ENCODE measurements at places on chromosomes 7 and 10.

- no peak for DNase-seq
Observed at GRCh38 chr7:68143345-68143744, 1146.7 kb downstream of the TYW1 start.

DNA sequence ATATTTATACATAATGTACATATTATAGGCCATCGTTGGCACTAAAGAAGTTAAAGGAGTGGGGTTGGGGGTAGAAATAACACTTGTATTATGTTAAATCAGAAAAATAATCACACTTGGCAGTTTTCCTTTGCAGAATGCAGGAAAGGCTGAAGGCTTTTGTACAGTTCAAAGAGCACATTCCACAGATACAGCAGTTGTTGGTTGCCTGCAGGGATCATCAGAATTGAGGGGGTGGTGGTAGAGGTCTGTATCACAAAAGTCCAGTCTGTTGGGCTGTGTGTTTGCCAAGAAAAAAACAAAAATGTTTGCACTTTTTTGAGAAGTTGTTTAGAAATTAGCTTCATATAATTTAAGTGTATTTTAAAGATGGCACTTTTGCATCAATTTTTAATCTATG, 231.8 kb upstream of the FOXP2 start:
- DNase-seq = no peak

DNA sequence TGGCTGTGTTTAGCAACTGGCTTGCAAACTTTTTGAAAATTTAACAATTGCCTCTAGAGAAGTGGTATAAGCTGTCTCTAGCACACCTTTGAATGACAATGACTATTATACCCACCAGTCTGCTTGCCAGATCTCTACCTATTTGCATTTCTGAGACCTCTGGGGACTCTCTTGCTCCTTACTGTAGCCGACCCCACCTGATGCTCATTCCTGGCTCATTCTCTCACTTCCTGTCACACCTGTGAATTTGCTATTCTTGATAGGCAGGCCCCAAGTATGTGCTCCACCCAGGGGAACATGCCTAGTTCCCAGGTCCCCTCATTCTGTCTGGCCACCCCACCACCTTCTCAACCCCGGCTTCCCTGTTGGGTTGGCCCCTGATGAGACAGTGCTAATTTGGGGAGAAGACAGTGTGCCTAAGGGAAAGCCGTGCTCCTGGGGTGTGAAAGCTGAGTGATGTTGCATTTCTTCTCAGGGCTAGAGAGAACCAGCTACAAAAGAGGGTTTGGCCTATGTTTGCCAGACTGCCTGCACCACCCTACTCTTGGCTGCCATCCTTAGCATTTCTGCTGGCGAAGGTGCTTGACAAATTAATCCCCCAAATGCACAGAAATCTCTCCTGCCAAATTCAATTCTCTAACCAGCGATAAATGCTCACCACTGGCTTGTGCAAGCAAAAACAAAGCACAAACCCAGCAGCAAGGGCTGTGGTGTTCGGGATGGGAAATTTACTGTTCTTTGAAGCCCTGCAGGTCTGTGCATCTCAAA, 138.2 kb downstream of the RPS24 start:
- no peak for DNase-seq

DNA sequence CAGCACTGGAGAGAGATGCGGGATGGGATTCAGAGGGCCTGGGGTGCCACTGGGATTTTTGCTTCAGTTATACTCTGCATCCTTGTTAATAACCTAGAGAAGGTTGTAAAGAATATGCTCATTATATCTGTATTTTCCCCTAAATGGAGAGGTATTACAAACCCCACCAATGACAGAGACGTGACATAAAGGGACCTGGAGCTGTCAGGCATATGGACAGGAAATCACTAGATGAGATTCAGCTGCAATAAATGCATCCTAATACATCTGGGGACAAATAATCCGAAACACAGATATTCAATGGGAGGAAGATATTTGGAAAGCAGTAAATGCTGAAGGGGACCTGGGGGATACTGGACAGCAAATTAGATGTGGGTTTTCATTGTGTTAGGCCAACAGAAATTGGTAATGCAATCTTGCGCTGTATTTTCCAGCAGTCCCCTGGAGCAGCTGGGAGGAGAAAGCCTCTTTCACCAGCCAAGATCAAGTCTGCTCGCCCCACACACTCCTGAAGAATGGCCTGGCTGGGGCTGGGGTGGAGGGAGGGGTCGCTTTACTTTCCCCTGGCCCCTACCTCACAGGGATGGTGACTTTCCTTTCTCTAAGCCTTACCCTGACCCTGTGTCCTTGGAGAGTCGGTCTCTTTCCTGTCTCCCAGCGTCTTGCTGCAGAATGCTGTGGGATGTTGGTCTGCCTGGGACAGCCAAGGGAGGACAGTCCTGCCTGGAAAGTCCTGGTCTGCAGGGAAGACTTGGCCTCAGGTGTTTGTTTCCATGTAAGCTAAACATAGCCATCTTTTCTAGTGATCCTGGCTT, 653.8 kb downstream of the LRMDA start:
- no peak for DNase-seq

GRCh38 chr10:113047605-113047962, 97.5 kb downstream of the TCF7L2 start:
- DNase-seq = no peak

- no peak for DNase-seq
Observed at GRCh38 chr10:62115842-62116241, 152.8 kb downstream of the RTKN2 start.

DNA sequence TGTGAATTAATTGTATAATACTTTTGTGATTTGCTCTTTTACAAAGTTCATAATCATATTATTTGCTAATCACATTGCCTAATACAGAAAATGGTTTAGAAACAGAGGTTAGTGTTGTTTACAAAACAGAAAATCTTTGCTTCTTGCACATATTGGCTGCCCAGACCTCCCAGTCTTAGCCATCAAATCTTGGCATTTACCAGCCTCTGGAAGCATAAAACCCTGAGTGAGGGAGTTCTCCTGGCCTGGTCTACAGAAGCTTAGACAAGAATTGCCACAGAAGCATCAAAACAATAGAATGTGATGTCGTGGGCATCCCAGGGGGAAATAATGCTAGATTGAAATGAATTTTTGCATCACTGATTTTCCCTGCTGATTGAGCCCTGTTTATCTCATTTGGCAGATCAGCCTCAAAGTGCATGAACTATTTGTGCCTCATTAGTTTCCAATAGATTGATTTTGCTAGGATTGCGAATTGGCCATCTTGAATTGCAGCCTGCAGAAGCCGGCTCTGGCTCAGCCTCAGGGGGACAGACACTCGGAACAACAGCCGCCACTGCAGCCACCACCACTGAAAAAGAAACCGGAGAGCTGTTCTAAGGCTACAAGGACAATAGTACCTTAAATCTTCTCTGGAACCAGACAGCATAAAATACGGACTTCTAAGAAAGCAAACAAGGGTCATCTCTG, 11.1 kb upstream of the SORBS1 start:
- no peak for DNase-seq

DNA sequence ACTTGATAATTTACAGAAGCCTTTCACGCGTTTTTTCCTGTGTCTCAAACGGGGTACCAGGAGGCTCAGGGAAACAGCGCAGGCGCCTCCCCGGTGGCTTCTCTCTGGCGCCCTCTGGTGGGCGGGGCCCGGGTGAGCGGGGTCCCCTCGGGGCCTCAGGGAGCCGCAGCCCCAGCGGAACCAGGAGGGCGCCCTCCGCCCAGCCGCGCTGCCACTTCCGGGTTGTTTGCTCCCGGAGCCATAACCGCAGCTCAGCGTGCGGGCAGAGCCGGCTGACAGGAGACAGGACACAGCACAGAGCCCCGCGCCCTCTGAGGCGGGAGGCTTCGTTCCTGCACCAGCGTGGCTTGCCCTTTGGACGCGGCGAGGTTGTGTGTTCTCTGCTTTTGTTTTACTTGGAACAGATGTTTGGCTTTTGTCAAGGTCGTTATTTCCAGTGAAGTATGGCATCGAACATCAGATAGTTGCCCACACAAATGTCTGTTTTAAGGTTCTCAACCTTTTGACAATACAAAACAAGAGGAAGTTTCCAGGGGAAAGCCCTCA, 6.9 kb upstream of the CYP2E1 start:
- no peak for DNase-seq

- DNase-seq = no peak
Observed at GRCh38 chr7:129127601-129128000, 16.9 kb upstream of the TSPAN33 start.

- no peak for DNase-seq
Observed at GRCh38 chr7:76129366-76129765, 72.3 kb upstream of the SRRM3 start.

GRCh38 chr10:17655567-17656146, 11.7 kb downstream of the STAM start:
- DNase-seq = no peak

DNA sequence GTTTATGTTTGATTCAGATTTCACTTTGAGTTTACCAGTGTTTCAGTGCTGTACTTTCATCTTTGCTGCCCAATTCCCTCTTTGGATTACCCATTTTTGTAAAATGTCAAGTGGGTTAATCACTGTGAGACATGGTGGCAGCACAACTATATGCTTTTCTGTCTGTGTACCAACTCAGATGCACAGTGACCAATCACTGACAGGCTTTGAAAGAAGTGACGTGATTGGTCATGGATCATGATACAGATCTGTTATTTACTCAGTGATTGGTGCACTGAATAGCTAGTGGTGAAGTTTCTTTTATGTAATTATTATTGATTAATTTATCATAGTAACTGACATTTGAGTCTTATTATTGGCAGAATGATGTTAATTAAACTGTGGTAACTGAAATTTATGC, 126.9 kb downstream of the SDK1 start:
- no peak for DNase-seq

DNA sequence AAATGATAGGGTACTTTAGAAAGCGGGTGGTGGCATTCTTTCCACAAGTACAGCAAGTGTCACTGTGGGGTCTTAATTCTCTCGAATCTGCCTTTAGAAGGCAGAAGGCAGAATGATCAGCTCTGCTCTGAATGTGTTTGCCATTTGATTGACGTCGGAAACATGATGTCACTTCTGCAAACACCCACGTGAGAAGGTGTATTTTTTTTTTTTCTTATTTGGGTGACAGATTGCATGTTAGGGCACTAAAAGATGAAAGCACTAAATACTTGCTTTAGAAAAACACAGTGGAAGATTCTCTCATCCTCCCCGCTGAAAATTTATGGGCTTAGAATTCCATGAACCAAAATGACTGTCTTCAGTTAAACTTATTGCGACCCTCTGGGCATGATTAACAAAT, 150.2 kb downstream of the TCF7L2 start:
- DNase-seq = no peak

- no peak for DNase-seq
Observed at GRCh38 chr10:26214551-26215395, 1.8 kb upstream of the GAD2 start.

DNA sequence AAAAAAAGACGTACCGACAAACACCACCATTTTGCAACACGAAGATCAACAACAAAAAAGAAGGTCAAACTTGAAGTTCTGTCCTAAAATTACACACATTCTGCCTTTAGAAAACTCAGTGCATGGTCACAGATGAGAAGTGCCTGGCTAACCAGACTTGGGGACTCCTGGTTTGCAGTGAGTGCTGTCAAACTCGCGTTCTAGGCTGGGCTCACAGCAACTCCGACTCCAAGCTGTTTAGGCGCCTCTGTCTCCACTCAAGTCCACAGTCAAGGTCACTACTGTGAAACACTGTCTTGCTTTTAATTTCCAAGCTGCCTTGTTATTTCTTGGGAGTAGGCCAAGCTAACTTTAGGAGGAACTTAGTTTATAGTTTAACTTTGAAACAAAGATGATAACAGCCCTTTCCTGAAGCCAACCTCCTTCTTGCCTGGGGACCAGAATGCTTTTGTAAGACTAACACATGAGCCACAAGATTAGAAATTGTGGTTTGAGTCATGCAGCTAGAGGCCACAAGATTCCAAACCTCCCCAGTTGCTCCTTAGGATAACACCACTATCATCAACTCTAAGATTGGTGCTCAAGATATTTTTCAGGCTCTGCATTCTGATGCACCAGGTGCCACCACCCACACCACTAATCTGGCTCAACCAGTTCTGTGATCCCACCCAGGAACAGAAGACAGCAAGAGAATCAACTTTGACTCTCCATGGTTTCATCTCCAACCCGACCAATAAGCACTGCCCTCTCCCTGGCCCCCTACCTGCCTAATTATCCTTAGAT, 1.1 kb upstream of the DNAAF5 start:
- DNase-seq = no peak

DNA sequence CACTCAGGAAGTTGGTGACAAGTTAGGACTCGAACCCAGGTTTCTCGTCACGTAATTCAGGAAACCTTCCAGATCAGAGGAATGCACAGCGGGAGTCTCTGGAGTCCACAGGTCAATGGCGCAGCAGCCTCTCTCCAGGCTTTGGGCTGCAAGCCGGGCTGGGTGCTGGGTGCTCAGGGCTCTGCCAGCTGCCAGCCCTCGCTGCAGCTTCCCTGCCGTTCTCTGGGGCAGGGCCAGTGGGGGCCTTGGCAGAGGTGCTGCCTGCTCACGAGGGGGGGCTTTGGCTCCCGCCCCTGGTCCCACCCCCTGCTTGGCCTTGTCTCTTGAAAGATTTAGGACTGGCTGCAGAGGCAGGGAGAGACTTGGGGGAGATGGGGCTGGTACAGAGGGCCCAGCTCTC, at the start of gene TACR2:
TACR2 (minus strand) TSS at position 224 of the 400 bp plus-strand sequence. CDS start 595 bp downstream, outside the sequence.
- DNase-seq = no peak

- DNase-seq = no peak
Observed at GRCh38 chr7:45596665-45597095, 22.5 kb downstream of the ADCY1 start.

GRCh38 chr7:93442478-93443224, 131.9 kb downstream of the CALCR start:
- no peak for DNase-seq

DNA sequence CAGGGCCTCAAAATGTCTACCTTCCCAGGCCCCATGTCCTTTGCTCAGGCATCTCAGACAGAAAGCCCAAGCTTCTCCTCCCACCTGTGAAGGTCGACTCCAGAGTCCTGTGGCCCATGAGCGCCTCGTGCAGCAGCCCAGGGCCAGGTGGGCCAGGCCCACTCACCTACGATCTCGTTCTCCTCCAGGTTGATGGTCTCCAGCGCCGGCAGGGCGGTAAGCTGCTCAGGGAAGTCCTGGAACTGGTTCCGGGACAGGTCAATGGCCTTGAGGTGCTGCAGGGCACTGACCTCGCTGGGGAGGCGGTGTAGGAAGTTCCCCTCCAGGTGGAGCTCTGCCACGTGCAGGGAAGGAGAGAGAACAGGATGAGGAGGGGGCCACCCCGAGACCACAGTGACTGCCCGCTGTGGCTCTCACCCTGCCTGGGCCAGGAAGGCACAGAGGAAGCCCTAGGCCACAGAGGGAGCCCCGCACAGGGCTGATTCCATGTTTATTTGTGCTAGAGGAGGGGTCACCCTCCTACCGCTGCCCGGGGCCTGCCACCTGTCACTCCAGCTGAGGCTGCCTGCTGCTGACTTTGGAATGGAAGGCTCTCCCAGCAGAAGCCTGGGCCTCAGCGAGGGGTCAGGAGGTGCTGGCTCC, 40.0 kb upstream of the NPFFR1 start:
- no peak for DNase-seq

GRCh38 chr7:65749518-65749917, 123.4 kb upstream of the VKORC1L1 start:
- DNase-seq = no peak

GRCh38 chr10:30383356-30383755, 34.3 kb upstream of the MTPAP start:
- DNase-seq = no peak

All from NCI-H510A (cell line).